ENCODE measurements at places on chromosomes 5 and 9.

- peak; percentile 82 for DNase-seq
Measured at GRCh38 chr9:115167175-115167574, 49.2 kb upstream of the TNC start.

DNA sequence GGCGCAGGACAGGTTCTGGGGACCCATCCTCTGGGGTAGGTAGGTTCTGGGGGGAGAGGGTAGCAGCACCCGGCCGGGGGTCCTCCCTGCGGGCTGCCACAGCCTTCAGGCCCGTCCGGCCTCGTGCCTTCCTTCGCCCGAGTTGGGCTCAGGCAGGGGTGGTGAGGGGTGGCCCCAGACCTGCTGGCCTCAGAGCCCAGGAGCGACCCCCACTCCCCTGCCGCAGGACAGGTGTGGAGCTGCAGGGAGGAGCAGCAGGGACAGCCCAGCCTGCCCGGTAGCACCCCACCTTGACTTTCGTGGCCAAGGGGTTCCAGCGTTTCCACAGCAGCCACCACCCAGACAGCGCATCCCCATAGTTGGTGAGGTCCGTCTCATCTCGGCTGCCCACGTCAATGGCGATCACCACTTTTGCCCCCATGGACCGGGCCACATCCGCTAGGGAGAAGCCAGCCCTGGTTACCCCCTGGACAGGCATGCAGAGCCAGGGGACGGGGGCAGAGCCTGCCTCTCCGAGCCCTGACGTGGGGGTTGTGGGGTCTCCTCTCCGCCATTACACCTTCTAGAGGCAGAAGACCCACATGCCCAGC is 3.4 kb upstream of the NSMF start:
- no peak for DNase-seq

- DNase-seq = no peak
Measured at GRCh38 chr5:1443991-1444360, 1.3 kb downstream of the SLC6A3 start.

DNA sequence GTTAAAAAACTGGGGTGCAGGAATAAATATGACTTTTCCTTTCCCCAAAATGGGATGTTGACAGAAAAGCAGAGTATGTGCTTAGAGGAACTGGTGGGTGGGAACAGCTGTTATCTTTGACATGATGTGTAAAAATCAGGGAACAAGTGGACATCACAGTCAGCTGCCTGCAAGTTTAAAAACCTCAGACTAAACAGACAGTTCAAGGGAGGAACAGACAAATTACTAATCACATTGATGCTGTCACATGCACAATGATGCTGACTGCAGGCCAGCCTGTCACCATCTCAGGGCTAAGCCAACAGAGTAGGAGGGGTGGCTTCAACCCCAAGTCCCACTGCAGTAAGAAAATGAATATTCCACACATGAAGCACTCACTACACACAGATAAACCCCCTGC is 38.2 kb upstream of the UBAP2 start:
- DNase-seq = no peak

DNA sequence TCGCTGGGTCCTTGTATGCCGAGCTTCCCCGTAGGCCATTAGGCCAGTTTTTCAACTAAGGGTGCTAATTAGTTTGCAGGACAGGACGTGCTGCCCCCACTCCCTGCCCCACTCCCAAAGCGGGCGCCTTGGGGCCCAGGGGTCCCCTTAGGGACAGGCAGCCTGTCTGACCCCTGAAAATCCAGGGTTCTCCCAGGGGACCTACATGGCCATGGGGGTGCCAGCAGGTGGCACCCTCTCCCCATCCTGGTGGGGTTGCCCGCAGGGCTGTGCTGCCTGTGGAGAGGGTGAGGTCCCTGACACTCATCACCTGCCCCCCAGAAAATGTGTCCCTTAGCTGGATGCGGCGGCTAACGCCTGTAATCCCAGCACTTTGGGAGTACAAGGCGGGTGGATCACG is 8.5 kb upstream of the CCDC187 start:
- DNase-seq = peak; percentile 96

Measured in H54 (cell line).